Hippocampal formation (tissue), 2 donors: ENCODE measurements at places on chromosomes 5 and 9.

DNA sequence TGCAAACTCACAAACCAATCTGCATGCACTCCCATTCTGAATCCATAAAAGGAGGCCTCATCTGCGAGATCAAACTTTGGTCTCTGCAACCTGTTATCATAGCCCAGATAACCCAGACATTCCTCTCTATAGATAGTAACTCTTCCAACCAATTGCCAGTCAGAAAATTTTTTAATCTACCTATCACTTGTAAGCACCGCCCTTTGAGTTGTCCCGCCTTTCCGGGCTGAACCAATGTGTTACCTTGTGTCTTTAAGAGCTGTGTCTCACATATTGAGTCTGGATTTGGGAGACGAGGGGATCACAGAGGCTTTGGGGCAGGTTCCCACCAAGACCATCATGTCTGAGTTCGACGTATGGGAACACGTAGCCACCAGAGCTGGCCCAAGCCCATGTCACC lies 91.1 kb upstream of the PPP1R26 start:
- DNase-seq: no peak

DNA sequence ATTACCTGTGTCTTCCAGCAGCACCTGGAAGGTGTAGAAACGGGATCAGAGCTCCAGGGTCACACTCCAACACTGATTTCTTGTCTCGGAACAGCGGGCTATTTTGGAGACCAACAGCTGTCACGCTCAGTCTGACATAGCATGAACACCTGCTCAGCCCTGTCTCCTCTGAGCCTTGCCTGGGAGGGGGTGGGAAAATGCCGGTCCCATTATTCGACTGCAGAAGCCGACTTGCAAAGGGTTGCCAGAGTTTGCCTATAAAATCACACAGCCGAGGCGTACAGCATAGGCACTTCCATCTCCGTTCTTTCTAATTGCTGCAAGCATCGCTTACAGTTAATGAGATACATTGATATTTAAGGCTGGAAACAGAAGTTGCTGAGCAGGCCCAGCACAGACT lies 300.8 kb upstream of the MSX2 start:
- DNase-seq: no peak

DNA sequence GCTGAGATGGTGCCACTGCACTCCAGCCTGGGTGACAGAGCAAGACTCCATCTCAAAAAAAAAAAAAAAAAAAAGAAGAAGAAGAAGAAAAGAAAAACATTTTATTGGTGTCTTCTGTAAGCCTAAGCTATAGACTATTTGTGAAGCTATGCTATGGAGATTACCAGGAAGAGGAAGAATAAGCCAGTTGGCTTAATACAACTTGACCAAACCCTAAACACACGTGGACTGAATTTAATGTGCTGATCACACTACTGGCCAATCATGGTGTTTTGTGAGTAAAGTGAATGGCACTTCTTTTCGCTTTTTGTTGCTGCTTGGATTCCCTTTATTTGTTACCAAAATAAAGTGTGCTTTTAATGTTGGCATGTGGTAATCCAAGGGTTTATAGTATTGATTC lies 49.9 kb downstream of the GGTA1 start:
- no peak for DNase-seq

GRCh38 chr5:107169867-107170266 lies 500.9 kb downstream of the EFNA5 start:
- DNase-seq: no peak

GRCh38 chr9:87564111-87564510 lies 66.4 kb downstream of the DAPK1 start:
- no peak for DNase-seq
